ENCODE measurements at places on chromosomes 6 and 20.
A peak's percentile ranks its signal among the peaks of the same experiment; 100 is the strongest.

- no peaks in the 10 kb centered on the region for H3K4me1 ChIP-seq
- no peaks in the 10 kb centered on the region for H3K36me3 ChIP-seq
- no peak overlapping the region for H3K27ac ChIP-seq
- no peak overlapping the region for H3K4me3 ChIP-seq
Measured at GRCh38 chr20:44586289-44586911, 4.0 kb downstream of the PKIG start.

DNA sequence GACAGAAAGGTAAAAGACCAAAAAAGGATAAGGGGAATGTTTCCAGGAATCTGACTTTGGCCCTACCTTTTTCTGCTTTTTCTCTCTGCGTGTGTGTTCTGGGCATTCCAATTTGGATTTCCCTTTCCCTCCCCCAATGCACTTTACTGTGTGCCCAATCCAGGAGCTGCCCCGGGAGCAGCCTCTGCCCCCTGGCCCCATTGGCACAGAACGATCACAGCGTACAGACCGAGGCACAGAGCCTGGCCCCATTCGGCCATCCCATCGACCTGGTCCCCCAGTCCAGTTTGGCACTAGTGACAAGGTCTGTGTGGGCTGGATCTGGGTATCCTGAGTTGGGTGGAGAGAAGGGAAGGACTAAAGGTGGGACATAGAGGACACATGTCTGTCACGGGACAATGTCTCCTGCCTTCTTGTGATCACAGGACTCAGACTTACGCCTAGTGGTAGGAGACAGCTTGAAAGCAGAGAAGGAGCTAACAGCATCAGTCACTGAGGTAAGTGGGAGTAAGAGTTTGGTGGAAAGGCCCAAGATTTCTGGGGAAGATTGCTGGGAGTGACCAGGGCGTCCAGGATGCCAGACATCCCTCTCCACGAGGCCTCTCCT lies 14.6 kb downstream of the PRRC2A start:
- H3K27me3 ChIP-seq: no peaks in the 10 kb centered on the region
- H3K27ac ChIP-seq: no peak overlapping the region
- no peak overlapping the region for H3K4me3 ChIP-seq
- DNase-seq: no peak
- no peaks in the 10 kb centered on the region for H3K4me1 ChIP-seq
- peaks cover 94% of the 10 kb centered on the region for H3K36me3 ChIP-seq

- H3K4me3 ChIP-seq: no peak overlapping the region
- no peak for DNase-seq
- H3K36me3 ChIP-seq: no peaks in the 10 kb centered on the region
- no peaks in the 10 kb centered on the region for H3K4me1 ChIP-seq
Measured at GRCh38 chr6:169520104-169520503, 181.7 kb downstream of the WDR27 start.

DNA sequence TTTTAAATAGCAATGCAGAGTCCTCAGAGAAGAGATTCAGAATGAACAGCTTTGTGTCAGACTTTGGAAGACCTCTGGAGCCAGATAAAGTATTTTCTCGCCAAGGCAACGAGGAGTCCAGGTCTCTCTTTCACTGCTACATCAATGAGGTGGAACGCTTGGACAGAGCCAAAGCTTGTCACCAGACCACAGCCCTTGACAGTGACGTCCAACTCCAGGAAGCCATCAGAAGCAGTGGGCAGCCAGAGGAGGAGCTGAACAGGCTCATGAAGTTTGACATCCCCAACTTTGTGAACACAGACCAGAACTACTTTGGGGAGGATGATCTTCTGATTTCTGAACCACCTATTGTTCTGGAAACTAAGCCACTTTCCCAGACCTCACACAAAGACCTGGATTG lies 55.5 kb downstream of the MRAP2 start:
- no peaks in the 10 kb centered on the region for H3K36me3 ChIP-seq
- no peaks in the 10 kb centered on the region for H3K27me3 ChIP-seq
- no peak overlapping the region for H3K4me3 ChIP-seq
- H3K27ac ChIP-seq: no peak overlapping the region
- H3K4me1 ChIP-seq: no peaks in the 10 kb centered on the region
- DNase-seq: no peak

DNA sequence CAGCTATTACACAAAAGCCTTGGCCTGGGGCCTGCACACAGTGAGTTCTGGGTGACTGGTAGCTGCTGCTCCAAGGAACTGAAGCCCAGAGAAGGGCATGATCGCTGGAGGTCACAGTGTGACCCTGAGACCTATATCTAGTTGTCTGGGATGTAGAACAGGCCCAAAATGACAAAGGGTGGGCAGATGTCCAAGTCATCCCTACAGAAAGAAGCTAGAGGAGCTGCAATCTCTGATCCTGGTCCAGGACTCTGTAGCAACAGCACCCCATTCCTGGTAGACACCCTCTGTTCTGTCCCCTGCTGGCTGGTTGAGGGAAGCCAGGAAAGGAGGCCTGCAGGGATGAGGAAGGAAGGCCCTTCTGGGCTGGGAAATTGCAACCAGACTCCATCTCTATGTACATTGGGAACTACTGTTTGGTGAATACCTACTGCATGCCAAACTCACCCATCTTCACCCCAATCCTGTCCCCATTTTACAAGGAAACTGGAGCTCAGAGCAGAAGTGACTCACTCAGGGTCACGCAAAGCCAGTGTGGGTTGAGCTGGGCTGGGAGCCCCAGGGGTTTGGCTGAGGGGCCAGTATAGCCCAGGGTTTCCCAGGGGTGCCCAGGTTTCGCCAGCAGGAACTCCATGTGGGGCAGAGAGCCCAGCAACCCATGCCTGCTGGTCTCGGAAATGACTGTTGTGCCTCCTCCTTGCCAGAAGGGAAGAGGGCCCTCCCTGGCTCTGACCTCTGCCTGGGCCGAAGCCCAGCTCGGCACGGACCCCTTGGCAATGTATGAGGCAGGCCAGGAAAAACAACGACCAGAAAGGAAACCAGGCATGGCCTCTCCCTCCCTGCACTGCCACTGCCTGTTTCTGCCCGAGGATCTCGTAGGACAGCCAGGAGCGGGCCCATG lies 44.9 kb upstream of the TLDC2 start:
- no peaks in the 10 kb centered on the region for H3K27me3 ChIP-seq
- no peaks in the 10 kb centered on the region for H3K36me3 ChIP-seq
- no peak overlapping the region for H3K27ac ChIP-seq
- no peak overlapping the region for H3K4me3 ChIP-seq
- H3K4me1 ChIP-seq: peaks cover 6% of the 10 kb centered on the region

DNA sequence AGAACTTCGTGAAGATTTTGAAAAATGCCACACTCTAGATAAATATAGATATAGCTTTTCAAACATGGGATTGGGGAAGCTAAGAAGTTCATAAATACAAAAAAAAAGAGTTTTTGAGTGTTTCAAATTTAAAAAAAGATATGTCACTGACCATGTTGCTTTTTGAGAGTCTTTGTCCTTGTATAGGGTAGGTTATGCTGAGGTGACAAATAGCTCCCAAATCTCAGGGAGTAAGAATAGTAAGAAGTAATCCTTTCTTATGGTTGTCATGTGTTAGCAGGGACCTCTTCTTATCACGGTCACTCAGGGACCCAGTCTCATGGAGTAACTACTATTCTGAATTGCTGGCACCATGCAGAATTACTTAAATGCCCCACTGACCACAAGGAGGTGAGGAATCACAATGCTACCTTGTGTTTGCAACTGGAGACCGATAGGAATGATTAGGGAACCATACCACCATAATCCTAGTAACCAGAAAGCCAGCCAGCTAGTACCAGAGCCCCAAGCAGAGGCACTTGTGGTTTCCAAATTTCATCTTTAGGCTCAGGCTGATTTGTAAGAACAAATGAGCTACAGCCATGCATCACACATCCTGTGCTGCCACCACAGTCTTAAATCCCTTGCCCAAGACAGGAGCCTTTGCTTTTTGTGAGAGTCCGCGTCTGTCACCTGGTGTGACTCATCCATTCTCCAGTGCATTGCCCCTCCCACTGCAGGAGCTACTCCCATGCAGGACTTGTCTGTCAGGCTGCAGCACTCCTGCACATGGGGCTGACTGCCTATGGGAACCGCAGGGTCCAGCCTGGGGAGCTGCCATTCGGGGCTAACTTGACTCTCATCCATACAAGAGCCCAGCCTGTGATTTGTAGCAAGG lies 42.4 kb upstream of the ADGRF4 start:
- H3K36me3 ChIP-seq: no peaks in the 10 kb centered on the region
- H3K4me1 ChIP-seq: no peaks in the 10 kb centered on the region
- H3K4me3 ChIP-seq: no peak overlapping the region
- no peak for DNase-seq
- no peaks in the 10 kb centered on the region for H3K27me3 ChIP-seq
- no peak overlapping the region for H3K27ac ChIP-seq

DNA sequence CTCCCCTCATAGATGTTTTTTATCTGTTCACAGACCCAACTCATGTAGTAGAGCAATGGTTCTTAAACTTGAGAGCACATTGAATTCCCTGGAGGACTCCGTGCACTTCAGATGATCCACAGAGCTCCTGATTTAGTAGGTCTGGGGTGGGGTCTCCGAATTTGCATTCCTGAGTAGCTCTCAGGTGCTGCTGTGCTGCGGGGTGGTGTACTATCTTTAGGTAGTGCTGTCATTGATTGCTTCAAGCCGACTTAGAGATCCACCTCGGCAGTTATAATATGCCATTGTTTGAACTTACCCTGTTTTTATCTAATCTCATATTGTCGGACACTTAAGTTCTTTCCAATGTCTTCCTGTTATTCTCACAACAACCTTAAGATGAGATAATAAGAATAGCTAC lies 45.0 kb downstream of the BMP2 start:
- no peaks in the 10 kb centered on the region for H3K27me3 ChIP-seq
- no peak overlapping the region for H3K27ac ChIP-seq

DNA sequence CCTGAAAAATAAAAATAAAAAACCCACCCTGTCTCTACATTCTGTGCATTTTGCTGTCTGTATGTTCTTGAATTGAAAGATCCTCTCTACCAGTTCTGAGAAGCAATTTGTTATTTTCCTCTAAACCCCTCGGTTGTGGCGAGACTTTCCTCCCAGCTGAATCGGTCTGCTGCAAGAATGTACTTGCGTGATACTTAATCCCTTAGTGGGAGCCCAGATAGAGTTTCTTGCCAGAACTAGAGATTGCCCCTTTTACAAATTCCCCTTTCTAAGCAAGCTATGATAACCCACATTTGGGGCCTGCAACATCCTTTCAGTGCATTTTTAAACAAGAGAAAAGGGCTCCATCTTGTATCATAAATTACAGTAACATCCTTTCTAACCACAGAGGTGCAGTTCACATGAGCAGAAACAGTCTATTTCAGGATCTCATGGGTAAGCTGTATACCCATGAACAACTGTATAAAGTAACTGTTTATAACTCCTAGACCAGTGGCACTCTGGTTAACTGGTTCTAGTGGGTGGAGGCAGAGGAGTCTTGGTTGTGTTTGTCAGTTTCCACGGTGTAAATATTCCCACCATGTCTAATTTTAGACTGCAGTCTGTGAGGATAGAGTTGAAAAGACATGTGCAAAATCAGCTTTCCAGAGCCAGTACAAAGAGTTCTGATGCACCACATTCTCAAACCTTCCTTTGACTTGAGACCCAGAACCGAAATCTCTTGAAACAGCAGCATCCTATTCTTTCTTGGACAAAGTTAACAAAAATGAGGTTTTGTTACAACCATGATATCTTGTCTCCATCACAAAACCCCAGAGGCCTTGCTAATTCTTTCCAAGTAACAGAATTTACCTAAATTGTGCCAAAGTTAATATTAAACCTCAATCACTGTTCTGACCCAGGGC lies 113.1 kb upstream of the ZNF217 start:
- peaks cover 20% of the 10 kb centered on the region for H3K4me1 ChIP-seq
- H3K4me3 ChIP-seq: no peak overlapping the region
- H3K27ac ChIP-seq: peak overlapping the region; percentile 38
- no peaks in the 10 kb centered on the region for H3K27me3 ChIP-seq

GRCh38 chr6:18533793-18534192 lies 146.6 kb downstream of the RNF144B start:
- H3K4me1 ChIP-seq: no peaks in the 10 kb centered on the region
- no peaks in the 10 kb centered on the region for H3K36me3 ChIP-seq
- H3K4me3 ChIP-seq: no peak overlapping the region
- DNase-seq: no peak

- no peak for DNase-seq
- H3K36me3 ChIP-seq: no peaks in the 10 kb centered on the region
- no peak overlapping the region for H3K4me3 ChIP-seq
Measured at GRCh38 chr20:12207875-12208274, 290.2 kb downstream of the BTBD3 start.

GRCh38 chr20:2293486-2293885 lies 2.3 kb upstream of the TGM3 start:
- H3K4me3 ChIP-seq: no peak overlapping the region
- DNase-seq: no peak
- H3K4me1 ChIP-seq: no peaks in the 10 kb centered on the region
- H3K27me3 ChIP-seq: no peaks in the 10 kb centered on the region
- H3K36me3 ChIP-seq: no peaks in the 10 kb centered on the region

- H3K4me3 ChIP-seq: no peak overlapping the region
- H3K36me3 ChIP-seq: no peaks in the 10 kb centered on the region
- no peak overlapping the region for H3K27ac ChIP-seq
- no peak for DNase-seq
- H3K27me3 ChIP-seq: no peaks in the 10 kb centered on the region
Measured at GRCh38 chr6:129621252-129621651, 88.7 kb downstream of the ARHGAP18 start.

- no peaks in the 10 kb centered on the region for H3K27me3 ChIP-seq
- H3K4me3 ChIP-seq: no peak overlapping the region
- H3K4me1 ChIP-seq: peaks cover 25% of the 10 kb centered on the region
- H3K36me3 ChIP-seq: no peaks in the 10 kb centered on the region
Measured at GRCh38 chr6:149166747-149167146, 150.8 kb upstream of the TAB2 start.

DNA sequence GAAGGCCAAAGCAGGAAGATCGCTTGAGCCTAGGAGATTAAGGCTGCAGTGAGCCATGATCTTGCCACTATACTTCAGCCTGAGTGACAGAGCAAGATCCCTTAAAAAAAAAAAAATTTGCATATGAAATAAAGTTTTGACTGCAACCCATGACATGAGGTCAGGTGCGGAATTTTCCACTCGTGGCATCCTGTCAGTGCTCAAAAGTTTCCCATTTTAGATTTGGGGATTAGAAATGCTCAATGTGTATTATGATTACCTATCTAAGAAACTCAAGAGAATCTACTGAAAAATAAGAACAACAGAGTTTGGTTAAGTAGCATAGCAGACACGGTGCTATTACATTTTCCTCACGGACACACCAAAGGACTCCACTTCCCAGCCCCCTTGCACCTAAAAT lies 11.7 kb downstream of the SLC23A2 start:
- H3K4me1 ChIP-seq: no peaks in the 10 kb centered on the region
- DNase-seq: no peak
- H3K27me3 ChIP-seq: no peaks in the 10 kb centered on the region
- no peak overlapping the region for H3K27ac ChIP-seq
- no peaks in the 10 kb centered on the region for H3K36me3 ChIP-seq

GRCh38 chr6:151241853-151242252 lies 2.1 kb downstream of the AKAP12 start:
- no peaks in the 10 kb centered on the region for H3K36me3 ChIP-seq
- no peak overlapping the region for H3K4me3 ChIP-seq
- H3K4me1 ChIP-seq: no peaks in the 10 kb centered on the region
- no peak for DNase-seq
- H3K27me3 ChIP-seq: peaks cover 7% of the 10 kb centered on the region
- H3K27ac ChIP-seq: no peak overlapping the region

GRCh38 chr6:19558201-19558600 lies 279.0 kb upstream of the ID4 start:
- no peaks in the 10 kb centered on the region for H3K36me3 ChIP-seq
- H3K27me3 ChIP-seq: no peaks in the 10 kb centered on the region
- no peak overlapping the region for H3K27ac ChIP-seq
- H3K4me1 ChIP-seq: no peaks in the 10 kb centered on the region
- no peak overlapping the region for H3K4me3 ChIP-seq

Data from effector memory CD4-positive, alpha-beta T cell (primary cell).